ENCODE measurements at places on chromosomes 16 and 17.

DNA sequence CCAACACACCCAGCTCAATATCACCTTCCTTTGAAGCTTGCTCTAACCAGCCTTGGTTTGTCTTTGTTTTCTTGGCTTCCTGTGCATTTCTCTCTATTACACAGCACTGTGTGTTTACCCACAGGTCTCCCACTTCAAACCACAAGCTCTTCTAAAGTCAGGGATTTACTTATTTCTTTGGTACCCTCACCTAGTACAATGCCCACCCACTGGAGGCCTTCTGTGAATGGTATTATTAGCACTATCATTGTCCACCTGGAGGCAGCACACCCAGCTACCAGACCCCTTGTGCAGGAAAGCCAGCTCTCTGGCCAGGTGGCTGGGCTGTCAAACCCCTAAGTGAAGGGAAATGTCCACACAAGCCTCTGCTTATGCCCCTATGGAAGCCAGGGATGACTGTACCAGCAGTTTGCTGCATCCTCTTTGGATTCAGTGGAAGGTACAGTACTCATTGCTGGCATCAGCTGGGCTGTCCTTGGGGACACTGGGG lies 9.4 kb upstream of the TOP2A start:
- DNase-seq, result peak; percentile 41

GRCh38 chr17:8473451-8474192 lies 37.9 kb downstream of the NDEL1 start:
- no peak for DNase-seq

- DNase-seq, result peak; percentile 95
Measured at GRCh38 chr16:30052671-30053372, 12.7 kb upstream of the ALDOA start.

DNA sequence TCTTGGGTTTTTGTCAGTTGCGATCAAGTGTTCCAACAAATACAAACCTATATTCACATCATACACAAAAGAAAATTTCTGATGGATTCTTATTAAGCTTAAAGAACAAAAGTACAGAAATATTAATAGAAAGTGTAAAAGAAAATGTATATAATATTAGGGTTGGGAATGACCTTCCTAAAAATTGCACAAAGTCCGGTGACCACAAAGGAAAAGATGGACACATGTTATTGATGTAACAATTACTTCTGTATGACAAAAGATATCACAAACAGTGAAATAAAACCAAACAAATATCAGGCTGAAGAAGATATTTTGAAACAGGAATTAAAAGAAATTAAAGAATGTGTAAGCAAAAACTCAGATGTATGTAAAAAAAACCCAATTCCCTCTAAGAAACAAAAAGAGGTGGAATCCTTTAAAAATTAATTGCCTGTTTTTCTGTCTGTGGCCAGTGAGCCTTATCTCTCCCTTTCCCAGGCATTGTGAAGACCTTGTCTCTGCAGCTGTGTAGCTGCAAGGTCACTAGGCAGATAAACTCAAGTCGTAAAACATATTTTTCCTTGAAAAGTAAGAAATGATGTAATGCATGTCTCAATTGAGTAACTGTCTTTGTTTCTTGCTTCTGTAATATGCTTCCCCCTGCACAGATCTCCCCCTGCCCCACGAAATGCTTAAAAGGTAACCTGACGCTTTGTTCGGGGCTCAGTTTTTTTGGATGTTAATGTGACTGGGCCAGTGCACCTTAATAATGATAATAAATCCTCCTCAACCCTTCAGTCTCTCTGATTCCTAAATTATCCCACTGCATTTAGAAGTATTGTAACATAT lies 2.8 kb downstream of the ST6GALNAC1 start:
- no peak for DNase-seq

- DNase-seq, result peak; percentile 53
Measured at GRCh38 chr16:84138824-84139627, 6.0 kb downstream of the HSDL1 start.

- no peak for DNase-seq
Measured at GRCh38 chr17:74114881-74115470, 88.5 kb upstream of the RPL38 start.

DNA sequence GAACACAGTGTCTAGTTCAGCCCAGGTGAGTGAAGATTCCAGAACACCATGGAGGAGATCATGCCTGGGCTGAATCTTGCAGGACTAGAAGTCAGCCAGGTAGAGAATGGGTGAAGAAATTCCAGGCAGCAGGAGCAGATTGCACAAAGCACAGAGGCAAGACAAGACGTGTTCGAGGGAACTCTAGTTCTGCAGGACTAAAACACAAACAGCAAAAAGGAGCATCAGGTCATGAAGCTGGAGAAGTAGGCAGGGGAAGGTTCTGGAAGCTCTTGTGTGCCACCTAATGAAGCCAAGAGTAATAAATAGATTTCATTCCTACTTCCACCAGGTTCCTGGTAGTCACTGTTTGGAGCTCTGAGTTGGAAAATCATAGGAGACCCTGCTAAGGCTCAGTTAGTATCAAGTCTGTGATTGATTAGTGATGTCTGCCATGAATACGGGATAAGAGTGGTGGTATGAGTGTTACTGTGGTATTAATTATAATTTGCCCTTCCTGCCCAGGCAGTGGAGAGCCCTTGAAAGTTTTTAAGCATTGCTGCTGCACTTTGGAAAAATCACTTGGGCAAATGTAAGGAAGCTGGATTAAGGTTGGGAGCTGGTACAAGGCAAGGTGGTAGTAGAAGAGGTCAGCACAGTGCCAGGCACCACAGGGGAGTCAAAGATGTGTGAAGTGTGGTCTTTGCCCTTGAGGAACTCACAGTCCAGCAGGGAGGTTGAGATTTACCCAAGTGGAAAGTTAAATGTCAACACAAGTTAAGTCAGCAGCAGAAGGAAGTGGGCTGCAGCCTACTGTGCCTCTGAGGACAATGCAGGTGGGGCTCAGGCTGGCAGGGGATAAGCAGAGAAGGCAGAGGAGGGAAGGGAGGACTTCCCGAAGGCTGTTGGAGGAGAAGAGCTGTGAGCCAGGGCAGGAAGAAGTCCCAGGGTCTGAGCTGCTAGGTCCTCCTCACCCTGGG lies 13.5 kb upstream of the FOXN1 start:
- no peak for DNase-seq

DNA sequence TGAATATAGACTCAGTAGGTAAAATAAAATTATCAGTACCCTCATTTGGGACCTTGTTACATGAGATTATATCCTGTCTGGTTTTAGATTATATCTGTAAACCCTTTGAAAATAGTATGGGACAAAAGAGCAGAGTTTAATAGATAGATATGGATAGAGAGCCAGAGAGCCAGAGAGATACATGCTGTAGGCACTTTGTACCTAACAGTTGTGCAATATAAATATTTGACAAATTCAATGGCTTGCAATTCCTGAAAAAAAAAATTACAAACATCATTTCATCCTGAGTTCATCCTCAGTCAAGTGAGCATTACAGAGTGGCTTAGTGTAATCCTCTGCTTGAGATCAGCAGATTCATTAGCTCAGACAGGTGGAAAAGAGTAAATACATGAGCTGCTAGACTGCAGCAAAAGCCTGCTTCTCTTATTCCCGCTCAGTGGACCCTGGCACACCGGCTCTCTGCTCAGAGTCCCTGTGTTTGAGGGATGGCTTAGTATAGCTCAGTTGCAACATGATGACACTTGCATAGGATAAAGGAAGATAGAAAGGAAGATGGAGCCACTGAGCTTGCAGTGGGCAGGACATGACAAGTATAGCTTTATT lies 931.6 kb upstream of the GOT2 start:
- DNase-seq, result no peak

DNA sequence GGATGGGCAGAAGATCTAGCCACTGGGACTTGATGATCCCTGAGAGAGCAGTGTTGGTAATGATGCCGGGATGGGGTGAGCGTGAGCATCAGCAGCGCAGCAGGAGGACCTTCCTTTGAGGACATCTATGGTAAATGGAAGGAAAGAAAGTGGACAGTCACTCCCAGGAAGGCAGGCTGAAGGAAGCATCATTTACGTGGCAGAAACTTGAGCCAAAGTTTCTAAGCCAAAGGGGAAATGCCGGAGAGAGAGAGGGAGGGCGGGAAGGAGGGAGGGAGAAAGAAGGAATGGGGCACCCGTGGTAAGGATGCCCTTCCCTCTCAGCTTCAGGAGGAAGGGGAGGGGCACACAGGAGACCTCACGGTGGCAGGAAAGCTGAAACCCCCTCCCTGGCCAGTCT lies 86.3 kb upstream of the CACNG5 start:
- no peak for DNase-seq

GRCh38 chr17:33416131-33416530 lies 123.0 kb upstream of the ASIC2 start:
- DNase-seq, result no peak

GRCh38 chr16:1645914-1646525 lies 32.1 kb upstream of the JPT2 start:
- peak; percentile 50 for DNase-seq

- DNase-seq, result no peak
Measured at GRCh38 chr17:14460516-14461226, 159.8 kb downstream of the HS3ST3B1 start.

DNA sequence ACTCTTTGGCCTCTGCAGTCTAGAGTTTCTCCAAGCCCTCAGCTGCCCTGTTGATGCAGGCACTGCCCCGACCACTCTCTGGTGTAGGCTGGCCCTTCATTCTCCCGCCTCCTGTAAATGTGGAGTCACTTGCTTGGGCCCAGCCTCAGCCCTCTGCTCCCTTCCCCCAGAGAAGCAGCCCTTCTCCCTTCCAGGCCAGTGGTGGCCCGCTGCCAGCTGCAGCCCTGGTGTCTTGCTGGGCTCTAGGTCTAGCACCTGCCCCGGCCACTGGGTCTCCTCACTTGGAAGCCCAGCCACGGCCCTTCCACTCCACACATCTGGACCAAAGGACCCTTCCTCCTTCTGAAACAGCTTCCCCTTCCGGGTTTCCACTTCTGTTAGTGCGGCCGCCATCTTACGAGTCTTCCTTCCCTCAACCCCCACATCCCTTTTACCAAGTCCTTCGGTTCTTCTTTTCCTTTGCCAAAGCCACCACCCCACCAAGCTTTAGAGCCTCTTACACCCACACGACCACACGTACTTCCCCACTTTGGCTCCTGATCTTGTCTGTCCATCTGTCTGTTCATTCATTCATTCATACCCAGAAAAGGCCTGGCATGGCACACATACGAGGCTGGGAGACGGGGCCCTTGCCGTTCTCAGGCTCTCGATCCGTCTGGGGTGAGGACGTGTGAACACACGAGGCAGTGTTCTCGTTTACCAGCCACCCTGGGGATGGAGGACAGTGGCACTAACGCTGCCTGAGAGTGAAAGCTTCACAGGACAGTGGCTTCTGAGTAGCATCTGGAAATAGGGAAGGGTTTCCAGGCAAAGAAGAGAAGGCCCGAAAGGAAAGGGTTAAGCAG lies 68.0 kb downstream of the ABR start:
- no peak for DNase-seq

DNA sequence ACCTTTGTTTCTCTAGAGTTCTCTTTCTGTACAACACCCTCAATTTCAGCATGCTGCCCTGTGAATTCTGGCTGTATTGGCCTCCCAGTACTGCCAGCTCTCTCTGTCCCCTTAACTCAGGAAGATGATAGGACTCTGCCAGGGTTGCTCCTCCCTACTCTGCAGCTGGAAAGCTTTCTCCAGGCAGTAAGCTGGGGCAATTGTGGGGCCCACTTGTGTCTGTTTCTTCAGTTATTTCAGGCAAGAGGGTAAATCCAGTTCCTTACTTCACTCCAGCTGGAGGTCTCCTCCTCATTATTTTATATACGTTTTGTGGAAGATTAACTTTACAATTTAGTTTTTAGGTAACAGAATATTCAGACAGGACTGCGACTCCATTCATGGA lies 9.9 kb downstream of the C17orf100 start:
- DNase-seq, result no peak

DNA sequence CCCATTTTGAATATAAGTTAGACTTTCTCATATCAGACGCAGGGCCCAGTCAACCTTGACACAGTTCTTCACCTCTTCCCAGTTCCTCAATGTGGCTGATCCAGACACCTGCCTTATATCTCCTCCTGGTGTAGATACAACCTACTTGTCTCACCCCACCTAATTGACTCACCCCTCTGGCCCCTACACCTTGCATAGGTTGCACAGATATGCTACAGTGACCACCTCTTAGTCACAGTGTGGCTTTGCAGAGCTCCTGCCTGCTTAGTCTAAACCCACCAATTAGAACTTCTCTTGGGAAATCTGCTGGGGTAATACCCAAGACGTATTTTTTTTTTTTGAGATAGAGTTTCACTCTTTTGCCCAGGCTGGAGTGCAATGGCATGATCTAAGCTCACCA lies 16.8 kb downstream of the CHP2 start:
- DNase-seq, result no peak

GRCh38 chr17:55259684-55260111 lies 5.1 kb upstream of the HLF start:
- DNase-seq, result no peak

GRCh38 chr16:24507959-24508480 lies 31.3 kb upstream of the RBBP6 start:
- DNase-seq, result no peak

DNA sequence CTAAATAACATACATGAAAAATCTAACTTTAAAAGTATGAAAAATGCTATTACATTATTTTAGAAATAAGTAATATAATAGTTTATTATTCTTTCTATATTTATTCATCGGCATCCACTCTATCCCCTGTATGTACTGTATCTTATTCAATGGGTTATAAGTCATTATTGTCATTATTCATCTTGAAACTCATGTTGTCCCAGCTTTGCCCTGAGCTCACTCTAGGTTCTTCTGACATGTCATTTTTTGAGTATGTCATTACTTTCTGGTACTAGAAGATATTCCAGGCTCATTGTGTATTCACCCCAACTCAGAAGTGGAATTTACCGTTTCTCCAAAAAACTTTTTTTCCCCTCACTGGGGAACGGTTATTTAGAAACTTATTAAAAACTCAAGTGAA lies 53.0 kb upstream of the MNT start:
- no peak for DNase-seq

DNA sequence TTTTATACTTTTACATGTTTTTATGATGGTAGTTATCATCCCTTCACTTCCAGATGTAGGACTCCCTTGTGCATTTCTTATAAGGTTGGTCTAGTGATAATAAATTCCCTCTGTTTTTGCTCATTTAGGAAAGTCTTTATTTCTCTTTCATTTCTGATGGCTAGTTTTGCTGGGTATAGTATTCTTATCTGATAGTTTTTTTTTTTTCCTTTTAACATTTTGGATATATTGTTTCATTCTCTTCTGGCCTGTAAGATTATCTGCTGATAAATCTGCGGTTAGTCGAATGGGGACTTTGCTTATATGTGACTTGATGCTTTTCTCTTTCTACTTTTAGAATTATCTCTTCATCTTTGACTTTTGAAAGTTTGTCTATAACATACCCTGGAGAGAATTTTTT lies 153.1 kb upstream of the MPHOSPH6 start:
- DNase-seq, result no peak

GRCh38 chr16:57127037-57127763 lies 34.8 kb downstream of the CPNE2 start:
- no peak for DNase-seq

Measured in activated T-cell treated with anti-CD3 and anti-CD28 coated beads, Interleukin-2, amount 50 U/mL, for 48 hours (primary cell).